ENCODE measurements at places on chromosomes 12 and 14.
A peak's percentile ranks its signal among the peaks of the same experiment; 100 is the strongest.

- no peak for DNase-seq
Observed at GRCh38 chr14:66572826-66573225, 64.9 kb downstream of the GPHN start.

DNA sequence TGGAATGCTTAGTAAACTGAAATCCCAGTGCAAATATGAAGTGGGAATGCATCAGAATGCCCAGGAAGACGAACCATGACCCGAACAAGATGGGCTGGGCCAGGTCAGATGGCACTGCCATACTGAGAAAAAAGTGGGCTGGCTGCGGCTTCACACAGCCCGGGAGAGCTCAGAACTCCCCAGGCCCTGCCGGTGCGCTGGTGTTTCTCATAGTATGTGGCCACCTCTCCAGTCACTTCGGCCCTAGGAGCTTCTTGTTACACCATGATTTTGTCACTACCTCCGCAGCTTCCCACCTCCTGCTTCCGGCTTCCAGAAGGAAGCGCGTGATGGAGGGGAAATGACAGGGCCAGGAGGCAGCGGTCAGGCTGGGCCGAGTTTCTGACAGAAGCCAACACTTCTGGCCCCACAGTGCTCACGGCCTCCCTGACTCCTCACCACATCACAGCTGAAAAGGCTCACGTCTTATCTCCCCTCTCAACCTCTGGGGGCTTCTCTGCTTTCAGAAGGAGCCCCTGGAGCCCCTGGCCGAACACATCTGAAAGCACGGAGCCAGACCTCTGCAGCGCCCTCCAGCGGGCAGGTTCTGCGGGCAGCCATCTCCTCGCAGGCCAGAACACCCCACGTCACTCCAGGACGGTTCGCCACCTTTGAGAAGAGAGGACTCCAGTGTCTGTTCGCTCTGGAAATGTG is 30.7 kb downstream of the DAD1 start:
- DNase-seq: peak; percentile 65

GRCh38 chr12:54017027-54017788 is 8.4 kb downstream of the HOXC8 start:
- no peak for DNase-seq

DNA sequence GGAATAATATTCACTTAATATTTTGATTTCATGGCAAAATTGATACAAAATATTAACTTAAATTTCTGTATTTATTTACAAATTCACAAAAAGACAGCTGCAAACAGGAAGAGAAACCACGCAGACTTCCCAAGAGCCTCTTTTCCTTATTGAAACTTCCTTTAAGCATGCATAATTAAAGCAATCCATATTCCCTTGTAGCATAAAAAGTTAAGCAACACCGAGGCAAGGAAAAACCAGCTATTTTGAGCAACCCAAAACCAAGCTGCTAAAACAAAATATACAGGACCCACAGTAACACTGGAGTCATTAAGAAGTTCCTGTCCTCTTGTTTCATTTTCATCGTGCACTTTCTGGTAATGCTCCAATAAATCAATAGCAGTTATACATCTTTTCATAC is 58.0 kb downstream of the EEA1 start:
- DNase-seq: no peak

- DNase-seq: no peak
Observed at GRCh38 chr12:66944365-66944764, 265.5 kb upstream of the GRIP1 start.

GRCh38 chr12:28787151-28787550 is 361.9 kb upstream of the FAR2 start:
- no peak for DNase-seq

GRCh38 chr14:68979722-68980451 is 785 bp upstream of the ACTN1 start:
- no peak for DNase-seq

DNA sequence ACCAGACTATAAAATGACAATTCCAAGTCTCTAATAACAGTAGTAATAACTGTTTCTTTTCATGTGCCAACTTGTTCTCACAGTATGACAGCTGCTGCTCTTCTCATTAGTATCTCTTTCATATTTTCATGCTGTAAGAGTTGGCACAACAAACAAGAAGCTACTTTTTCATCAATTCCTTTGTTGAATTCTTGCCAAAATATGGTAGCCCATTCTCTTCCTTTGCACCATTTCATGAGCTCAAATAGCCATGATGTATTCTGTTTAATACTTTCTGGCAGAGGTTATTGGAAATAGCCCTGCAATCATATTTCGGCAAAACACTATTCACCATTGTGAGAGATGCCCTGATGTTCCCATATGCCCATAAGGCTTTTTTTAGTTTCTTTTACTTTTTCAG is 1100.7 kb downstream of the TRHDE start:
- DNase-seq: no peak

DNA sequence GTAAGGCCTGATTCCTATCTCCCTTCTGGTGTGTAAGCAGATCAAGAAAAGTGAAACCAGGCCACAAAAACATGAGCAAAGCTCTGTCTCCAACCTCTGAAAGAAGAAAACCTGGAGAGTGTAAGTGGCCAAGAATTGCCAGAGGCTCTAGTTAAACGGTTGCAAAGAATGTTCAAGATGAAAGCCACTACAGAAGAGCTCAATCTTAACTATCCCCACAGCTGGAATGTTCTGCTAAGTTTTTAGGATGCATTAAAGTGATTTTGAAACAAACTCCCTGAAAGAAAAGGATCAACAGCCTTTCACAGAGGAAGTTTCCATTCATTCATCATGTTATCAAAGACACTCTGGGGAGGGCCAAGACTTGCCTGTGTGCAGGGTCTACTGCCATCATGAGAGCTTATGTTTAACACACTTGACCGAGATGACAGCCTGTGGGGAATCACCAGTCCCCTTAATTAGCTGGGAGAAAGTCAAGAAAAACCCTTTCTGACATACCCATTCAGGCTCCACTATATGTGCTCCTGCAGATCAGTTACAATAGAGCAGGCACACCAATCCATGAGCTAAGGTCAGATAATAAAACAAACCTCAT is 128.0 kb upstream of the OVCH1 start:
- no peak for DNase-seq

- no peak for DNase-seq
Observed at GRCh38 chr12:108642269-108642870, 8.7 kb upstream of the SELPLG start.

DNA sequence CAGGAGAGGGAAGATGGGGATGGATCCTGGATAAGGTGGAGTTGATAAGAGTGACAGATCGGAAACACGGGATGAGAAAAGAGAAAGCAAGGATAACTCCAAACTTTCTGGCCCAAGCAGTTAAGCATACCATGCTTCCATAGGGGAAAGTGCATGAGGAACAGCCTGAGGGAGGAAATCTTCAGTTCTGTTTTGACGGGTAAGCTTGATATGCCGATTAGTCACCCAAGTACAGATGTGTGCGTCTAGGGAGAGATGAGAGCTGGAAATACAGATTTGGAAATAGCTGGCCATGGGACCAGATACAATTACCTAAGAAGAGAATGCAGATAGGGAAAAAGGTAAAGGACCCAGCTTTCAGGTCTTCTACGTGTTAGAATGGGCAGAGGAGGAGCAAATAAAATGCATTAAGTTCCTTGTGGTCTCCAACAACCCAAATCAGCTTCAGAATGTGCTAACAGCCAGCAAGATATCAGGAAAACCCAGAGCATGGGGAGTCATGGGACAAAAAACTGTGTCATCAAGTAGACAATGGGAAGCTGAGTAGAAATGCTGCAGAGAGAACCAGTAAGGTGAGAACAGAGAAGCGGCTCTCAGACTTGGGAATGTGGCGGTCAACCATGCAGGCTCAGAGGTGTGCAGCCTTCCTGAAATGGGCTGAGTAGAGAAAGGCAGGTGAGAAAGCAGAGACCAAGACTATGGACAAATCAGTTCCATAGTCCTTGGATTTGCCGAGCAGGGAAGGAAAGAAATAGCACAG is 56.3 kb downstream of the PPP1R36 start:
- DNase-seq: no peak

DNA sequence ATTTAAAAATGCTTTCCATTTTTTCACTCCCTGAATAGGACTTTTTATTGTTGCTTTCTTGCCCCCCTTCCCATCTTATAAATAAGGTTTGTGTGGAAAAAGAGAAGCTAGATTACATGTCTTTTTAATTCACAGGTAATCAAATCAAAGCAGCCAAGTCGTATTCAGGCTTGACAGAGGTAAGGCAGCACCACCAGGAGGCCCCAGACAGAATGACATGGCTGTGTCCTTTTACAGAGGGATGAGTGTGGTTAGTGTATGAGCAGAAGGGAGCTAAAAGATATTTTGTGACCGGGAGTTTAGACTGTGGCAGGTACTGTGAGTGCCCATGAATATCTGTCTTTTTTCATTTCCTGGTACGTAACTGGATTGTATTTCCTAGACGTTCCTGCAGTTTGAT is 596.1 kb downstream of the ETNK1 start:
- no peak for DNase-seq

GRCh38 chr12:109961612-109962011 is 34.6 kb downstream of the GIT2 start:
- no peak for DNase-seq

DNA sequence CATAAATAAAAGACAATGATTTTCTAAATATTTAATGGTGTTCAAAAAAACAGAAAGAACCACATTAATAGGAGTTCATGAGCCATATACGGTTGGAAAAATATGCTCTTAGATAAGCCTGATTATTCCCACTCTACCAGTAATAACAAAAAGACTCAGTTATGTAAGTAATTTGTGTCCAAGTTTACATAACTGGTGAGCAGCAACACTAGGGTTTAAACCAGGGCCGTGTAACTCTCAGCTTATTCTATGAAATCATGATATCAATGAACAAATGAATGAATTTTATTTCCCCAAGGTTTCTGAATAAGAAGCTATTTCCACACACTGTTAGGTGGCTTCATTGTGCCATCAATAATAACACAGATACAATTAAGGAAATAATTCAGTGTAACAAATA is 98.3 kb downstream of the GARIN6 start:
- DNase-seq: no peak

DNA sequence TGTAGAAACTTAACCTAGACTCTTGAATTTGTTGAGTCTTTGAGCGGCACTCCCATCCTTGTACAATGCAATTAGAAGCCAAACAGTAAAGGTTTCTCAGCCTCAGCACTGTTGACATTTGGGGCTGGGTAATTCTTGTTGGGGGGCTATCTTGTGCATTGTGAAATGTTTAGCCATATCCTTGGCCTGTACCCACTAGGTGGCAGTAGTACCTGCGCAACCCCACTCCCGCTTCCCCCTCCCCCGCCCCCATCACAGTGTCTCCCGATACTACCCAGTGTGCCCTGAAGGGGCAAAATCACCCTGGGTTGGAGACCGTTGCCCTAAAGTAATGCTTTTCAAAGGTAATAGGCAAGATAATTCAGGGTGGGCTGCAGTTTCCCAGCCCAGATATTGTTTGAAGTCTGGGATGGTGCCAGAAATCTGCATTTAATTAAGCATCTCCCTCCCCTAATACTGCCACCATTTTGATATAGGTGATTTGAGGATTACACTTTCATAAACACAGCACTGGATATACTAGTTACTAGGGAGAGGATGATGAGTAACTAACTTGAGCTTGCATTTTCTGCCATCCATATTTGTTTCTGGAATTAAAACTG is 1.8 kb downstream of the COX6A1 start:
- peak; percentile 73 for DNase-seq

DNA sequence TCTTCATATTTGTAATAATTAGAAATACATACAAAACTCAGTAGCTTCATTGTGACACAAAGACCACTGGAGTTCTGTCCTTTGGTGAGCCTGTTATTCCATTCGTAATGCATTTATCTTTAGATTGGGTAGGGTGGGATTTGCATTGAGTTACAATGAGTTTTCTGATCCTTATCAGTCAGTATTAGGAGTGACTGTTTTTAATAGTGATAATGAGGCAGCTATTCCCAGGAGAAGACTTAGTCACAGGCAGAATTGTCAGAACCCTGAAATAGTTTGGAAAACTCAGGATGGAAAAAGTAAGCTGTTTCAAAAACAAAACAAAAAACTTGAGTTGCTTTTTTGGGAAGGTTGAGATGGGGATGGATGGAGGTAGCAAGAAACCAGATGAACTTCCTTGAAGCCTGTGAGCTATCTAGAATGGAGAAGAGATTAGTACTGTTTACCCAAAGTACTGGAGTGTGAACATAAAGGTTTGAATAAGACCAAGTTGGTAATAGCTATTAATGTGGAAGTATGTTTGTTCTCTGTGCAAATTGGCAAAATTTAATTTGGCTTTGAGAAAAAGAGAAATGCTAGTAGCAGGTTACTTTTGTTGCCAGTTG is 38.6 kb downstream of the FBXO34 start:
- no peak for DNase-seq

DNA sequence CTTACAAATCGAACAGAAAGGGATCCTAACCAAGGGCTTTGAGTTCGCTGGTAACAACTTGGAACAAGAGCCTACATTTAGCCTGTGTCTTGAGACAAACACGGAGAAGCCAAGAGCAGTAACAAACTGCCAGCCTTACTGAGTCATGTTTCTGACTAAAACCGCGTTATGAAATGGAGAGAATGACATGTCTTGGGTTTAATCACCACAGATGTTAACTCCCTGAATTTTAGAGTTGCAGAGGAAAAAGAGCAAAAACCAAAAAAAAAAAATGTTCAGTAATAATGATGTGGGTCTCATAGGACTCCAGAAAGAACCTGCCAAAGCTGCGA is 1.0 kb downstream of the BLTP3B start:
- DNase-seq: no peak

DNA sequence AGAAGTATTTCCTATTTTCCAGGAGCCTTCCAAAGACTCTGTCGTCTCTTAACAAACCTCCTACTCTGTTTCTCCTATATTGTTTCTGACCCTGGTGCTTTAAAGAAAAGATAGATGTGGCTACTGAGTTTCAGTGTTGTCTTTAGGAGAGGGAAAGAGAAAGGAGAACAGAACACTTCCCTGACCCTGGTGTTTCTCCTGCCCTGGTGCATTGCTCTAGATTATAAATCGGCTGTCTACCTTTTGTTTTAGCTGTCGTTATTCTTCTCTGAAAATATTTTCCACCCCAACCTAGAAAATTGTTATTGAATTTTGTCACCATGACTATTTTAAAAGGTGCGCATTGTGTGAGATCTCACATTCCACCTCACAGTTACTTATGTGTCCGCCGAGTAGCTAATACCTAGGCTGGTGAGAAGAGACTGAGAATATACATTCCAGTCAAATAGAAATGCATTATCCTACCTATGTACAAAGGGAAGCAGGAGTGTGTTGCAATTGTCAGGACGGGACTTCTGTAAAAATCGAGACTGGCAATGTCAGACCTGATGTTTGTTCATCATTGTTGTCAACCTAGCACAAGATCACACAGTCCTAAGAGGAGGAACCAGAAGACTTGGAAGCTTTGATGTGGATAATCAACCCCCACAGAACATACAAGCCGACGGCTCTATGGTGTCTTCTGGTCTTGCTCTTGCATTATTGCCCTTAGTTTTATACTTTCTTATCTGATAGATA is 108.7 kb upstream of the SLC38A4 start:
- DNase-seq: no peak

DNA sequence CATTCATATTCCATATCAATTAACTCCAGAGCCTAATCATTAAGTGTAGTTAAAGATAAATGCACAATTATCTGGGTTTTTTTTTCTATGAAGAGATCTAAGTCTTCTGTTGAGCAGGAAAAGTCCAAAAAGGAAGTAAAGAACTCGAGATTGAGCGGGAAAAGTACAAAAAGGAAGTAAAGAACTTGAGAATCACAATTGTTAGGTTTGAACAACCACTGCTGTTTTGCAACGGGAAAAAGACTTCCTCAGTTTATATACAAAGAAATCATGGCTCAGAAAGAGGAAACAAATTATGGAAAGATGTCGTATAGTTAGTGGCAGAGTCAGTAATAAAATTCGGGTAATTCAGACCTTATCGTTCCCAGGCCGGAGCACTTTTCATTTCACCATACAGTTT is 63.3 kb downstream of the PPP1R12A start:
- no peak for DNase-seq

Measured in CD4-positive, CD25-positive, alpha-beta regulatory T cell (primary cell).